Choroid plexus epithelial cell (primary cell): ENCODE measurements at places on chromosomes 2 and 18.

GRCh38 chr18:31996007-31996406 is 22.6 kb upstream of the RNF125 start:
- no peak for DNase-seq

DNA sequence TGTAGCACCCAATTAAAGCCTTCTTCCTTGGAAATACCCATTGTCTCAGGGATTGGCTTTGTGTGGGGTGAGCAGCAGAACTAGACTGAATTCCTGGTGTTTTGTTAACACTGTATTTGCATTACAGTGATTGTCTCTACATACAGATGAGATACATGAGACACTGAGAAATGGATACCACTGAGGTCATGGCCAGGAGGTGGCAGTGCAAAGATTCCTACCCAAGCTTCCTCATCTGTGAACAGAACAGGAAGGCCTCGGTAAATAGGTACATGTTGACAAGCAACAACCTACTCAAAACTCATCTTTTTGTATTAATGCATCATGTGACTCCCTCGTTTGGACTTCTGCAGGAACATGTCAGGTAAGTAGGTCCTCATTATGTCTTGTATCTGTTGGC is 445.8 kb upstream of the RGPD4 start:
- no peak for DNase-seq

GRCh38 chr2:216205486-216205885 is 96.3 kb downstream of the XRCC5 start:
- no peak for DNase-seq

- DNase-seq, result no peak
Measured at GRCh38 chr2:234836271-234836670, 115.5 kb upstream of the SH3BP4 start.

DNA sequence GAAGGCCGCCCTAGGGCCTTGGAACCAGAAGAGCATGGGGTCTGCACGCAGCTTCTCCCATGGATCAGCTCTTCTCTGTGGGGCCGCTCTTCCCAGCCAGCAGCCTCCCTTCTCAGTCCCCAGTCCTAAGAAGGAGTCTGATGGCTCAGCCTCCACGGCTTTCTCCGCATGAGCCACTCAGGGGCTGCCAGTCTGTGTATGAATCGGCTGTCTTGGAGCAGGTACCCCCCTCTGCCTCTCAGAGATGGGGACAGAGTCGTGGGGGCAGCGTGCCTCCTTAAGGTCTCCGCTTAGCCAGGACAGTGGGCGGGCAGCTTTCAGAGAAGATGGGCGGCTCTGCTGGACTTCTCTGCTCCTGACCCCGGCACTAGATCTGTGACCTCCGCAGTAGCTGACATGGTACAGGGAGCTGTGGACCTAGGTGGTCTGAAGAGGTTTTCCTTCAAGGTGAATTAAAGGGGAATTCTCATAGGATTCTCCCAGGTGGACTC is 21.6 kb downstream of the INPP5D start:
- no peak for DNase-seq
